Hematopoietic multipotent progenitor cell (in vitro differentiated cells): ENCODE measurements at places on chromosomes 1 and 21. TPM values are rescaled to one million over a fixed set of nuclear protein-coding genes. Genes with fewer than 3 reads are reported as not detected.

RNF223 gene
- total RNA-seq = not detected

CFHR4 gene
- not detected for total RNA-seq

CD5L gene
- total RNA-seq = not detected

PHACTR4 gene
- 30.7 TPM for total RNA-seq

ATP6V1G3 gene
- total RNA-seq = not detected

SPRR5 gene
- not detected for total RNA-seq

TAS1R2 gene
- total RNA-seq = not detected

COL6A2 gene
- 11.3 TPM for total RNA-seq

PTP4A2 gene
- 62.5 TPM for total RNA-seq

OR6N1 gene
- total RNA-seq = not detected

CLDN14 gene
- total RNA-seq = not detected

L1TD1 gene
- not detected for total RNA-seq

NOTCH2NLA gene
- 98.8 TPM for total RNA-seq

LMX1A gene
- not detected for total RNA-seq

CA14 gene
- not detected for total RNA-seq

COL9A2 gene
- 1.1 TPM for total RNA-seq

SLC35F3 gene
- total RNA-seq = under 0.01 TPM

PTGFR gene
- not detected for total RNA-seq

KLHDC9 gene
- total RNA-seq = 2.4 TPM

CRP gene
- not detected for total RNA-seq

CELA2B gene
- not detected for total RNA-seq

ADAMTS4 gene
- total RNA-seq = under 0.01 TPM

RIPPLY3 gene
- under 0.01 TPM for total RNA-seq

SLC16A4 gene
- total RNA-seq = under 0.01 TPM

MX2 gene
- 25.3 TPM for total RNA-seq

RGS1 gene
- 13.7 TPM for total RNA-seq

KDM1A gene
- total RNA-seq = 111 TPM

DYNLT5 gene
- total RNA-seq = 15.1 TPM

KCNAB2 gene
- total RNA-seq = 96.4 TPM

F13B gene
- total RNA-seq = not detected

C1orf174 gene
- total RNA-seq = 33.7 TPM

HSD3B2 gene
- total RNA-seq = not detected

RIIAD1 gene
- not detected for total RNA-seq

LCE1F gene
- total RNA-seq = not detected

MAGOH gene
- total RNA-seq = 9.7 TPM

DNAJC28 gene
- total RNA-seq = 0.54 TPM

C1orf21 gene
- total RNA-seq = 7.0 TPM

APCS gene
- total RNA-seq = not detected

LRRC3 gene
- total RNA-seq = 1.1 TPM

TGFB2 gene
- under 0.01 TPM for total RNA-seq

HES3 gene
- total RNA-seq = not detected
